ENCODE measurements at places on chromosomes 6 and 20.

- no peak for DNase-seq
Observed at GRCh38 chr6:37503309-37503965, 3.7 kb upstream of the CCDC167 start.

DNA sequence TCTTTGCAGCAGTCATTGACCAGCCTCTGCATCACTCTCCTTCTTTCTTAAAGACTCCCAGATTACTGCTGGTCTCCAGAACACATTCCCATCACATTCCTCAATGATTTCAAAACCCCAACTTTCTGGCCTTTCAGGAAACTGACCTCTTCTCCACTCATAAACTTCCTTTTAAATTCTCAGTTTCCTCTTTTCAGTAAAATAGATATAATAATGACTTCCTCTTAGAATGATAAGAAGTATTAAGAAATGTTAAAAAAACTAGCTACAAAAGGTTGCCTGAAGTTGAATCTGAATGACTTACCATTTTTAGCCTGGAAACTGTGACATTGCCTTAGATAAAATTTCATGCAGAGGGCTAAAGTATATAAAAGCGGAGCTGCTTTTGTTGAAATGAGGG, 239.3 kb downstream of the OGFRL1 start:
- no peak for DNase-seq

GRCh38 chr6:163844761-163845160, 430.2 kb downstream of the QKI start:
- no peak for DNase-seq

GRCh38 chr6:7051780-7052442, 55.9 kb upstream of the RREB1 start:
- no peak for DNase-seq

GRCh38 chr6:123598011-123598410, 38.7 kb downstream of the TRDN start:
- DNase-seq = no peak

GRCh38 chr20:32332614-32333013, 25.5 kb upstream of the ASXL1 start:
- no peak for DNase-seq

DNA sequence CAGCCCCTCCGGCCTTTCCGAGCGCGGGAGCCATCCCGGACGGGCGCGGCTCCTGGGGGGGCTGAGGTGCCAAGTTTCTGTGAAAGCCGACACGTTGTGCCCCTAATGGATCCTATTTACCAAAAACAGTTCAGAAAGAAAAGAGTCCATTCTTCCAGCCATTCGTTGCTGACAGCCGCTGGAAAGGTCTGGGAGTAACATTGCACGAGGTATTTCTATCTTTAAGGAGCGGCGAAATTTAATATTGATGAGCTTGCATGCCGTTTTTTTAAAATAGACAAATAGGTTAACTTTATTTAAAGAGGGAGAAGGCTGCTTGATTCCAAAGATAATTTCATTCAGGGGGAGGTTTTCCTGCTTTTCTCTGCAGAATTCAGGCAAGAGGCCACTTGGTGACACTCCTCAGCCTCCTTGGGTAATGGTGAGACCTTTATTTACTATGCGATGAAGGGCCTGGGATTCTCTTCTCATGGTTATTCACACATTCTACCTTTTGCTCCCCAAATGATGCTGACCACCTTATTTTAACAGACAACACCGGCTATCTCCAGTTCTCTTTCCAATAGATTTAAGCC, 988 bp downstream of the TIAM2 start:
- DNase-seq = no peak

GRCh38 chr6:89199579-89199978, 17.6 kb downstream of the GABRR1 start:
- DNase-seq = no peak
